Skin of body (tissue), 3 donors: ENCODE measurements at places on chromosomes 2 and 18. TPM values are rescaled to one million over a fixed set of nuclear protein-coding genes. Genes with fewer than 3 reads are reported as not detected.
A peak's percentile ranks its signal among the peaks of the same experiment; 100 is the strongest.

HADHB gene
- 112 TPM for total RNA-seq

GRCh38 chr2:134142903-134143302, 111.0 kb upstream of the MGAT5 start:
- no peak for DNase-seq

NYAP2 gene
- total RNA-seq, result 0.30 TPM

- DNase-seq, result peak; percentile 79
Measured at GRCh38 chr2:69893684-69894551, at the start of gene SNRNP27. Gene SNRNP27, plus strand, starts transcription at chr2:69893956. Its CDS starts 29 bp downstream, at chr2:69893985.

IL1B gene
- 2.4 TPM for total RNA-seq

DNA sequence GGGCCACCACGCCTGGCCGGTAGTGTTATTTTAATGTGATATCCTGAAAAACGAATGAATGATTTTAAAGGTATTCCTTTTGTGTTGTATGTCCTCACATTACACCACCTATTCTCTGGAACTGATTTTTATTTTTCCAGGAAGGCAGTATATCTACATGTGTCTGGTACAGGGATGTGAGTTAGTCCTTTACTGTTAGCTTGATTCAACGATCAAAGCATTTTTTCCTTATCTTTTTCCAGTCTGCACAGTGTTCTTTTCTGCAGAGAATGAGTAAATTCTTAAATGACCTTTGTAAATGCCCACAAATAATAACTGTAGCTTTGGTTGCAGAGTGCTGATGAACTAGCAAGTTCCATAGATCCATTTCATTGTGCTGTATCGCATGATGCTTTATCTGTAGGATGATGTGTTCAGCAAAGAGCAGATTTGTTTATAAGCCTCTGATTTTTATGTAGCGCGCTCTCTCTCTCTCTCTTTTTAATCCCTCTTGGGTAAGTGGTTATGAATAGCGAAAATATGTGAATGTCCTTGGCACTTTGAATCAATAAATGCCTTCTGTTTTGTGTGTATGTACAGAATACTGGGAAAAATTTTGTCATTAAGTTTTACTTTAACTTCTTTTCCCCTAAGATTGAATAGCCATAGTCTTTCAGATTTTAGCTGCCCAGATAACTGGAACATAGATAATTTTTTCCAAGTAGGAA, 82.5 kb upstream of the EML6 start:
- no peak for DNase-seq

DNA sequence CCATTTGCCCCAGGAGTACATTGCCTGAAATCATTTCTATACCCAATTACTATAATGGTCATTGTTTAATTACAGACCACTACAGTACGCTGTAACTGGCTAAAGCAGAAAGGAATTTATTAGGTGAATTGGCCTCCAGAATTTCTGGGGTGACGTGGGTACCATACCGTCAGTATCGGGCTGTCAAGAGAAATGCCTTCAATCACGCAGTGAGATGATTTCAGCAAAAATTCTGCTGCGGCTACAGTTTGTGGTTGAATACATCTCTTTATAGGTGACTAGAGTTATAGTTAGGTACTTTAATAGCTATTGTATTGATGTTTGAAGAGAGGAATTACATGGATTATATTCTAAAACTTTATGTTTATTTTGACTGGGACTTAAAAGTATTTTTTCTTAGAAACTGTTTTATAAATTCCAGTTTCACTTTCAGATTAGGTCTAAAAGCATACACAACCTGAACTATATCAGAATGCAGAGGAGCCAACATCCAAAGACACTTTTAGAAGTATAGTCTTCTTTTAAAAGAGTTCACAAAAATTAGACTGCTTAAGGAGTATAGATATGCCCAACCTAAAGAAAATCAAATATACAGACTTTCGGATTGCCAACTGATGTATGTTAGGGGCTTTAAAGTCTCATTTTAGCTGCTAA, 128.4 kb downstream of the TTC27 start:
- DNase-seq, result no peak

GRCh38 chr18:6650747-6651146, 78.8 kb upstream of the ARHGAP28 start:
- no peak for DNase-seq

RAMP1 gene
- total RNA-seq, result 12.5 TPM

DNA sequence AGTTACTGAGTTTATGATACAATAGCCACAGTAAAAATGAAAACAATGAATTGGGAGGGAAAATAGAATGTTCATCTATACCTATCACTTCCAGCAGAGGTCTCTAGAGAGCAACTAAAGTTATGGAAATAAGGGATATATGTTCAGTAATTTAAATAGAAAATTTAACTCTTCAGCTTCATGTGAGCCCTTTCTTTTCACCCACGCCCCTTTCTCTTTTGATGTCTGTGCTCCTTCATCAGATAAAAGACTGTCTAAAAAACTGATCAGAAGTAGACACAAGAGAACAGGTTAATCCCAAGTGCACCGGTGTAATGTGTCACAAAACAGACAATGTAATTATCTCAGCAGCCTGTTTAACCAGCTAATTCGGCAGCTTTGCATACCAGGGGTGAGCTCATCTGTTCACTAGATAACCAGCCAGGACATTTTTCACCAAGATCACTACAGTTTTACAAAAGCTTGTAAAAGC, 238.5 kb upstream of the ERBB4 start:
- DNase-seq, result peak; percentile 16

TAF1B gene
- total RNA-seq, result 31.4 TPM

GRCh38 chr2:9710311-9710710, 79.5 kb upstream of the YWHAQ start:
- DNase-seq, result no peak

- DNase-seq, result no peak
Measured at GRCh38 chr2:72959995-72960981, 43.0 kb downstream of the EMX1 start.

DNA sequence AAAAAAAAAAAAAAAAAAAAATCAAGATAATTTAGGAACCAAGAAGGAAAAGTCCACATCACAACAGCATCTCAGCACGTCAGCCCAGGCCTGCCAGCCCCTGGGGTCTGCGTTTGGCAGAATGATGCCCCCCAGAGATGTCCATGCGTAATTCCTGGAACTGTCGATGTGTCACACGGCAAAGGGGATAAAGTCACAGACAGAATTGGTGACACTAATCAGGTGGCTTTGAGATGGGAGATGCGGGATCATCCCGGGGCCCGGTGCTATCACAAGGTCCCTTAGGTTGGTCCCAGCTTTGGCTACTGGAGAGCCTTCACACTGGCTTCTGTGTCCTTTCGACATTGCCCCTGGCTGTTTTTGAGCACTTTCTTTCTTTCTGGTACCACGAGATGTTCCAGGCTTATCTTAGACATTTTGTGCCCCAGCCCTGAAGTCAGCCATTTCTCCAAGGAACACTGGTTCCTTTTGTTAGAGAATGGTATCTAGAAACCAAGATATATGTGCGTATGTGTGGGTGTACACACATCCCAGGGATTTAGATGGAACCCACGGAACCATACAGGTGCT, 20.7 kb downstream of the RAMP1 start:
- no peak for DNase-seq

DNA sequence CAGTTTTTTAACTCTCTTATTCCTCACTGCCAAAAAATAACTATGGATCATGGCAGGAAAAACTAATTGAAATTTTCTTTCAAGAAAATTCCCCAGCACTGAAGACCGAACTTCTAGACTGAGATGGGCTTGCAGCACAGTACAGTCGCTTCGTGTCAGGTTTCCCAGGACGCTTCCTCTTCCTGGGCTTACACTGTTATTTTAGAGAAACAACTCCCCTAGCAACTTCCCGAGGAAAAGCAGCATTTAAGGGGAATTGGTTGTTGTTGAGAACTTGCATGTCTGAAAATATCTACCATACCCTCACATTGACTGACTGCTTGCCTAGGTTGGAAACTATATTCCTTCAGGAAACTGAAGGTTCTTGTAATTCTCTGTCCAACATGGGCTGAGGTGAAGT, 95.8 kb downstream of the NOL10 start:
- DNase-seq, result no peak

GRCh38 chr2:100879296-100879695, 59.4 kb downstream of the NPAS2 start:
- DNase-seq, result no peak

SULT1C3 gene
- not detected for total RNA-seq

DNA sequence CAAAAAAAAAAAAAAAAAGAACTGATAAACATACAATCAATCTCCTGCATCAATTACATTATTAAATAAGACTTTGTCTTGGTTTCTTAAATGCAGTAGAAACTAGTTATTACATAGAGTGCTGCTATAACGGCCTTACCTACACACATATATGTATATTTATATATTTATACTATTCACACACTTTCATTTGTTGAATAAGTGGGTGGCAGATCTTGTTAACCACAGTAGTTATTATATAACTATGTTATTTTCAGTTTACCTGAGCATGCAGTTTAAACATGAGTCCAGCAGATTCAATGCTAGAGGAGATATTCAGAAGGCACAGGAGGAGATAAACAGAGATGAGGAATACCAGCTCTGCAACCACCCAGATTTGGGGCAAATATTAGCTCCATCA, 81.5 kb upstream of the CD226 start:
- DNase-seq, result no peak

- peak; percentile 93 for DNase-seq
Measured at GRCh38 chr2:133773854-133774653, 205.8 kb upstream of the NCKAP5 start.

DNA sequence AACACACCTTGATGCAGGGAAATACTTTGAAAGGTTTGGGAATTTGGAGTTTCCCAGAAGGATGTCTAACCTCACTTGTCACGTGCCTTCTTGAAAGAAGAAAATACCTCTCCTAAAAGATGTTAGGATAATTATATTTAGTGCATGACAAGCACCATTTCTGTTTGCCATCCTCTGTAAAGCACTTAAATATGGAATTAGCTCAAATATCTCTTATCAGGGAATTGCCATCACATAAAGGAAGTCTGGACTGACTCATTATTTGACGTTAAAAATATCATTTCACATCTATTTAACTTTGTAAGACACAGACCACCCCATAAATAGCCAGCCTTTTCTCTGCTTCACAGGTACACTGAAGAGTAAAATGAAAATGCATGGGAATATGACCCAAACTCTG, 140.1 kb downstream of the STK39 start:
- DNase-seq, result no peak

GATA6 gene
- total RNA-seq, result 2.2 TPM

BCL2L11 gene
- total RNA-seq, result 10.7 TPM

RIT2 gene
- total RNA-seq, result not detected

GRCh38 chr2:236673823-236674185, 104.2 kb downstream of the ACKR3 start:
- DNase-seq, result no peak

LDLRAD4 gene
- total RNA-seq, result 28.2 TPM

GRCh38 chr2:127155028-127155581, 48.2 kb upstream of the BIN1 start:
- peak; percentile 78 for DNase-seq

UGT1A6 gene
- 3.0 TPM for total RNA-seq

DNA sequence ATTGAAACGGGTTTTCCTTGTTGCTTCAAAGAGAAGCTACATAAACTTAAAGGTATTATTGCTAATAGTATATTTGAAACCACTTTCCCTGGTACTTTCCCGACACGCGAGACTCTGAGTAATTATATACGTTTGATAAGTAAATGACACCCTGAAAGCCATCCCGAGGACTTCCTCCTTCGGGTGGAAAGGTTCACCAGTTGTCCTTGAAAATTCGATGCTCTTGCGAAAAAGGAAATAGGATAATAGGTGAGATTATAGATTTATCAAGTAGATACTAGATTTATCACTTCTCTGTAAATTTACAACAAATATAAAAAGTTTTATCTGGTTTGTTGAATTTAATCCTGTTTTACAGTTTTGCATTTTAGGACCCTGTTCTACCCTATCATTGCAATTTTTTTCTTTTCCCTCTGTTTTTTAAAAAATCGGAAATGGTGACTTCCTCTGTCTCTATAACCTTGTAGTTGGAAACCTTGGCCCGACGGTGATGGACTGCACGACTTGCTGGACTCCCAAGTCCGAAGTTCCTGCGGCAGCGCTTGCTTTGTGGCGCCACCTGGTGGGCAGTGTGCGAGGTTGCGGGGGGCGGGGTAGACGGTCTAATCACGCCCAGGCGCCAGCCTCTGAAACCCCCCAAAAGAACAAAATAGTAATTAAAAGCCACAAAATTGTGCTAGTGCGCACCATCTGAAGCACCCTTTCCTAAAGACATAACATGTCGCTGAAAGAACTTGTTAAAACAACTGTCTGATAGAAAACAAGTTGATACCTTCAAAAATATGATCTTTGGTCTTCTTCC, 972 bp upstream of the DLX2 start:
- peak; percentile 53 for DNase-seq

DNA sequence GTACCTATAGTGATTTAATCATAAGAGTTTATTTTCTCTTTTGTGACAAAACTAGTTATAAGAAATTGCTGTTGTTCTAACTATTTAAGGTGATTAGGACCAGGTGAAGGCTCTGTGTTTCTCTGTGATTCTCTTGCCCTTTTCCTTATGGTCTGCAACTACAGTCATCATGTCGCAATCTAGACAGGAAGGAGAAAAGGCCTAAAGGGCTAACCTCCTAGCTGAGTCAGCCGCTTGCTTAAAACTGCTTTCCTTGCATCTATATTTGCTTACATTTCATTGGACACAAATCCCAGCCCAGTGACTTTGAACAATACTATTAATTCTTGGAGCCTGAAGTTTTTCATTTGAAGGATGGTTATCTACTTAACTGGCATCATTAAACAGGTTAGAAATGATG, 93.1 kb downstream of the PIK3C3 start:
- DNase-seq, result no peak

NGEF gene
- 3.9 TPM for total RNA-seq

DNA sequence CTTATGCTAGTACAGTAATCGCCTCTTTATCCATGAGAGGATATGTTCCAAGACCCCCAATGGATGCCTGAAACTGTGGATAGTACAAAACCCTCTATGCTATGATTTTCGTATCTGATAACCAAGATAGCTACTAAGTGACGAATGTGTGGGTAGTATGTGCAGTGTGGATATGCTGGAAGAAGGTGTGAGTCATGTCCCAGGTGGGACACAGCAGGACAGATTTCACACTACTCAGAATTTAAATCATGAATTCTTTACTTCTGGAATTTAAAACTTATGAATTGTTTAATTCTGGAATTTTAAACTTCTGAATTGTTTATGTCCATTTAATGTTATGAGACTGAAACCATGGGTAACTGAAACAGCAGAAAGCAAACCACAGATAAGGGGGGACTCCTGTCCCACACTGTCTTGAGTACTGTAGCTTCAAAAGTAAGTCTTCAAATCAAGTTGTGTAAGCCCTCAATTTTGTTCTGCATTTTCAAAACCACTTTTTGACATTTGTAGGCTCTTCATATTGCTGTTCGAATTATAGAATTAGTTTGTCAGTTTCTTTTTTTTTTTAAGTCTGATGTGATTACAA, 116.0 kb downstream of the LTBP1 start:
- DNase-seq, result no peak
